Motor neuron (in vitro differentiated cells): ENCODE measurements at places on chromosomes 2 and 18. TPM values are rescaled to one million over a fixed set of nuclear protein-coding genes. Genes with fewer than 3 reads are reported as not detected.

Gene SLC19A3
- total RNA-seq, result 6.6 and 7.5 TPM in 2 replicates

DNA sequence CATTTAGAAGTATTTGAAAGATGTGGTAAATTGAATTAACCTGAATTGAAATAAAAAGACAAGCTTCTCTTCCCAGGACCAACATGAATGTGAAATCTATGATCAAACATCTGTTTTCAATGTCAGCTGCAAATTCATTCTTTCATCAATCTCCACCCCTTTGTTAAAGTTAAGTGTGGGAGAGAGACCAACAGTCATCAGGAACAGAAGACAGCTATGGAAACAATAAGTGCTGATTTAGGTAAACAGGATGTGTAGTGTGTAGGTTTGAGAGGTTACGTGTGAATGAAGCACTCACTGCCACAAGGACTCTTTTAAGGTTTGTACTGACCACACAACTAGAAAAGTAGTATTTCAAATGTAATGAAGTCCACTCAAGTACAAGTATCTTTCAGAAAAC lies 1659.8 kb upstream of the CELF4 start:
- ATAC-seq, result no peak

Gene ARHGAP25
- total RNA-seq, result 2.2 and 2.6 TPM in 2 replicates

DNA sequence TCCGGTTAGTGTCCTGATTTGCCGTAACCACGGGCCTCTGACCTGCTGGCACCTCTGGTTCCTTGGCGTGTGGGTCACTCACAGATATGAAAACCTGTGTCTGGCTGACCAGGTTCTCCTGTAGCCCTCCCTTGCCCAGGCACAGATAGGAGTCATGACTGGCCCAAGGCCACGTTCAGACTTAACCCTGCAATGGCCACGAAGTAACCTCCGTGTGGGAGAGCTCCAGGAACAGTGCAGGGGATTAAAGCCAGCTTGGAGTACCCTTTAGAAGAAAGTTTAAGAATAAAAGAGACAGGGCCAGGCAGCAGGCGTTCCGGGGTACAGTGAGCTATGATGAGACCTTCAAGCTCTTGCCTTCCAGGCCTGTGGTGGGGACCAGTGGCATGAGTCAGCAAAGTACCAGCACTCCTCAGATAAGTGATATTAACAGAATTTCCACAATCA lies 25.5 kb downstream of the CENPO start:
- no peak for ATAC-seq

DNA sequence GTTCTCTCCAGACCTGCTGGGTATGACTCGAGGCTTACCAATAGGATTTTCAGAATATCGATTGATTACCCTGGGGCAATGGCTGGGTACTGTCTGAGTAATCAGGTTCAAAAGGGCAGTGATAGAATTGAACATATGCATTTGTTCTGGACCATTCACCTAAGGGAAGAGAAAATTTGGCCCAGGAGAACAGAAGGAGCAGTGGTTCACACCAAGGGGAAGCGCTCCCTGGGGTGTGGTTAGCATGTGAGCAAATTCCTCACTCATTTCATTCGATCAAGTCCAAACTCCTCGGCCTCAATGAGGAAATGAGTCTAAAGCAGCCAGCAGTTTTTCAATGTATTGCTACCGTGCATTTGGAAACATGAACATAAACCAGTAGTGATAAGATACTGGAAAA lies 55.6 kb downstream of the CYP26B1 start:
- ATAC-seq, result no peak

- no peak for ATAC-seq
Measured at GRCh38 chr2:214126135-214126534, 284.7 kb upstream of the VWC2L start.

- ATAC-seq, result no peak
Measured at GRCh38 chr2:202721621-202722020, 86.9 kb downstream of the FAM117B start.

GRCh38 chr2:40721595-40721994 lies 269.7 kb upstream of the SLC8A1 start:
- peak; percentile 38 for ATAC-seq

Gene POTEC
- 1.9 and 2.5 TPM in 2 replicates for total RNA-seq
